Smooth muscle cell of the umbilical artery (primary cell): ENCODE measurements at places on chromosomes 1 and 21. TPM values are rescaled to one million over a fixed set of nuclear protein-coding genes. Genes with fewer than 3 reads are reported as not detected.

NBPF6 gene
- total RNA-seq: not detected in 2 replicates

FAM78B gene
- total RNA-seq: 0.32 TPM in 1 of 2 replicates, not detected in the other

GUCA2A gene
- total RNA-seq: not detected in 2 replicates

FAF1 gene
- 48.1 and 69.5 TPM in 2 replicates for total RNA-seq

CYP4Z1 gene
- total RNA-seq: not detected in 2 replicates

TRIM62 gene
- total RNA-seq: 5.0 and 7.4 TPM in 2 replicates
